ELF-1 (cell line): ENCODE measurements at places on chromosomes 16 and 17.

- DNase-seq = no peak
Measured at GRCh38 chr16:77541165-77541564, 106.3 kb upstream of the ADAMTS18 start.

DNA sequence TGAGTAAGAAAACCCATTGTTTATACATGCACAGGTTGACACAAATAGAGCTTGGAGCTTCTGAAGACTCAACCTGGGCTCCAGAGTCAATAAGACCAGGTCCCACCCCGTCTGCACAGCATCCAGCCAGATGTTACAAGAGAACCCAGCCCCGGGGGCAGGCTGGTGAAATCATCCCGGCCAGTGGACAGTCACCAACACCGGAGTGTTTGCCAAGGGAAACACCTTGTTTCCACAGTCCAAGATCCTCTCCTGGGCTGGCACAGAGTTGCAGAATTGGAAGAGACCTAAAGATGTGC, 90.3 kb downstream of the RAB11FIP4 start:
- no peak for DNase-seq

GRCh38 chr17:27858621-27859305, 34.4 kb downstream of the LYRM9 start:
- no peak for DNase-seq

GRCh38 chr16:78493573-78493972, 394.1 kb downstream of the WWOX start:
- DNase-seq = no peak

- DNase-seq = no peak
Measured at GRCh38 chr16:17590711-17591654, 120.2 kb upstream of the XYLT1 start.

DNA sequence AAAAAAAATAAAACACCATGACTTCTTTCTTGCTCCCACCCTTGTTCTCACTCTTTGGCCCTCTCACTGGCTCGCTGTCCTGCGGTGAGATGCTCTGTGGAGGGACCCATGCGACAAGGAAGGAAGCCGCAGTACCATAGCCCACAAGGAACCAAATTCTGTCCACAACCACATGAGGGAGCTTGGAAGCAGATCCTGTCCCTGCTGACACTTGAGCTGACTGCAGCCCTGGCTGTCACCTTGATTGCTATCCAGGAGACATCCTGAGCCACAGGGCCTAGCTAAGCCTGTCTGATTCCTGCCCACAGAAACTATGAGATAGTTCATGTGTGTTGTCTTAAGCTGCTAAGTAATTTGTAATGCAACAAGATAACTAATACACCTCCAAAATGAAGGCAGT, 4.8 kb upstream of the MT2A start:
- DNase-seq = peak; percentile 71

- DNase-seq = peak; percentile 73
Measured at GRCh38 chr17:81500047-81500446, 12.6 kb downstream of the ACTG1 start.

GRCh38 chr16:82882982-82883835, 256.4 kb downstream of the CDH13 start:
- DNase-seq = no peak

DNA sequence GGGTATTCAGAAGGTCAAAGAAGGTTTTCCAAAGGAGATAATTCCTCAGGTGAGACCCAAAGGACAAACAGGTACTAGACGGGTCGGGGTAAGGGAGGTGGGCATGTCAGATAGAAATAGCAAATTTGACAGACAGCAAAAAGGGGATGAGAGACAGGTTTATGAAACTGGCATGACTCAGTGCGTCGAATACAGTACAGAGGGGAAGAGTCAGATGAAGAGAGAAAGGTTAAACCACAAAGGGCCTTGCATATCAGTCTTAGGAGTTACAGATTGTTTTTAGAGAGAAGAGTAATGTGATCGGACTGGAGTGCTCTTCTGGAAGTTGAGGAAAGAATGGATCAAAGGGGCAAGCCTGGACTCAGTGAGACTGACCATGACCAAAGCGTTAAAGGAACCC, 88.4 kb downstream of the ZZEF1 start:
- DNase-seq = no peak

GRCh38 chr17:19012171-19013080, 7.9 kb upstream of the FAM83G start:
- no peak for DNase-seq

DNA sequence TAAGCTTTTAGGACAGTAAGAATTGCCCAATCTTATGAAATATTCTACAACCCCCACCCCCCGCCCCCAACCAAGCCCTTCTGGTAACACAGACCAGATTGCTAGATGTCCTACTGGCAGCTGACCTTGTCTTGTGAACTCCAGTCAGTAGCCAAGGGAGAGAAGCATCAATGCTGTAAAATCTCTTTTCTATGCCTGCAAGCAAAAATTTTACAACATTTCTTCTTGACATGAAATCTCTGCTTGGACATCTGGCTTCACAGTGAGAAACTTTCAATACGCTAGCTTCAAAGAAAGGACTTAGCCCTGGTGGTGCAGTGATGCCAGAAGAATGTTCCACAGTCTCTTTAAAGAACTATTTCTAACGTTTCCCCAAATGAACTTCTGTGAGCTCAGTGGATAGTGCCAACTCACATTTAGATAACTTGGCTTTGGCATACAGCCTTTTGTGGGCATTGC, 169.3 kb upstream of the AXIN2 start:
- no peak for DNase-seq

DNA sequence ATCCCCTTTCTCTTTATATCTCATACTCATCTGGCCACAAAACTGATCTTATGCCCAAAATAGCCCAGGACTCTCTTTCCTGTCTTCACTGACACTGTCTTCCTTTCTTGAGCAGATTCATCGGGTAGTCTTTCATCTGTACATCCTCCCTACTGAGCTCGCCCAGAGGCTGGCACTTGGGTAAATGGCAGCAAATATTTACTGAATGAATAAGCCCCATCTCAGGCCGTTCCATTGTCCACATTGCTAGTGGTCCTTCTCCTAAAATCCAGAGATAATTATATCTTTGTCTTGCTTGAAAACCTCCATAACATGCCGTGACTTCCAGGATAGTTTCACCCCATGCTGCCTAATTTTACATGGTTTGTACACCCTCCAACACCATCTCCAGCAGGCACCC, 158.1 kb upstream of the SDK2 start:
- DNase-seq = no peak

DNA sequence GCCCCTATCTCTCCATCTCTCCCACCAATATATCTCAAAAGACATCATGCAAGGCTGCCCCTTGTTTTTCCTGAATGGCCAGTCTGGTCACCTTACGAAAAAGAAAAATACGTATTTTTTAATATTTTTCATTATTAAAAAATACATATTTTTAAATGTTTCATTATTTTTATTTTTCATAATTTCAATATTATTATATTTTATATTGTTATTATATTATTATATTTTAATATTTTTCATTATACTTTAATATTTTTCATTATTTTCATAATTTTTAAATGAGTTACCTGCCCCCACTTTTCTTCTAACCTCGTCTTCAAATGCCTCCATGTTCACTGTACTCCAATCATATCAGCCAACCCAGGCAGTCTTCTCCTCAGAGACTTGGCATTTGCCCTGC, 116.0 kb upstream of the ERCC4 start:
- DNase-seq = no peak

GRCh38 chr16:2473999-2474876, 689 bp upstream of the TBC1D24 start:
- DNase-seq = peak; percentile 44

DNA sequence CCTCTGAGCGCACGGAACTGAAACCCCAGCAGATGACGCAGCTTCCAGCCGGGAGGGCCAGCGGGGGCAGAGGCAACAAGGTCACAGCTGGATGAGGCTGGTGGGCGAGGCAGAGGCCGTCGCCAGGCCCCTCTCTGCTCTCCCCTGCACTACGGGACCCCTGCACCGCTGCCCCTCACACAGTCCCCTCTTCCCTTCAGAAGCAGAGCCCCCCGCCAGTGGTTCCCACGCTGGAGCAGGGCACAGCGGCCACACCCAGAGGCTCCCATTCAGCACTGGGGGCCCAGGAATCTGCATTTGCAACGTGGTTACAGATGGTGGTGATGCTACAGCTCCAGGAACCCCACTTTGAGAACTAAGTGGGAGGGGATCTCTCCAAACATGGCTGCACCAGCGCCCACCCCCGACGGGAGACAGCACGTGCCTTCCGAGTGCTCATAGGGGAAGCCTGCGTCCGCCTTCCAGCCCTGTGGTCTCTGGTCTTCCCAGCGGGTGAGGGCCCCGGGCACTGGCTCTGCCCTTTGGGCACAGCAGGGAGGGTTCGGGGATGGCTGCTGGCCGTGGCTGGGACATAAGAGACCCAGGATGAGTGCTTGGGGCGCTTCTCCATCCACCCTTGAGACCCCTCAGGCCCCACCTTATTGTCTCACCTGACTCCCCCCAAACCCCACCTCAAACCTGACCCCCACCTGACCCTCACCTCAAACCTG, 4.7 kb upstream of the RAB40B start:
- DNase-seq = no peak

- no peak for DNase-seq
Measured at GRCh38 chr17:2107050-2107449, 52.1 kb downstream of the HIC1 start.

DNA sequence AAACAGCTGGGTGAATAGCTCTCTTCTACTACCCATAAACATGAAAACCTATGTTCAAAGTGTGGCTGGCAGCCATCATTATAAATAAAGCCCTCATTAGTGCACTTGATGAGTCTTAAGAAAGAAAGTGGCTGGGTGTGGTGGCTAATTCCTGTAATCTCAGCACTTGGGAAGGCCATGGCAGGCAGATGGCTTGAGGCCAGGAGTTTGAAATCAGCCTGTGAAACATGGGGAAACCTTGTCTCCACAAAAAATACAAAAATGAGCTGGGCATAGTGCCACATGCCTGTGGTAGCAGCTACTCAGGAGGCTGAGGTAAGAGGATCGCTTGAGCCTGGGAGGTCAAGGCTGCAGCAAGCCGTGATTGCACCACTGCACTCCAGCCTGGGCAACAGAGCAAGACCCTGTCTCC, 28.3 kb upstream of the APPBP2 start:
- DNase-seq = no peak

- DNase-seq = peak; percentile 71
Measured at GRCh38 chr17:8997994-8998628, 23.2 kb upstream of the NTN1 start.

DNA sequence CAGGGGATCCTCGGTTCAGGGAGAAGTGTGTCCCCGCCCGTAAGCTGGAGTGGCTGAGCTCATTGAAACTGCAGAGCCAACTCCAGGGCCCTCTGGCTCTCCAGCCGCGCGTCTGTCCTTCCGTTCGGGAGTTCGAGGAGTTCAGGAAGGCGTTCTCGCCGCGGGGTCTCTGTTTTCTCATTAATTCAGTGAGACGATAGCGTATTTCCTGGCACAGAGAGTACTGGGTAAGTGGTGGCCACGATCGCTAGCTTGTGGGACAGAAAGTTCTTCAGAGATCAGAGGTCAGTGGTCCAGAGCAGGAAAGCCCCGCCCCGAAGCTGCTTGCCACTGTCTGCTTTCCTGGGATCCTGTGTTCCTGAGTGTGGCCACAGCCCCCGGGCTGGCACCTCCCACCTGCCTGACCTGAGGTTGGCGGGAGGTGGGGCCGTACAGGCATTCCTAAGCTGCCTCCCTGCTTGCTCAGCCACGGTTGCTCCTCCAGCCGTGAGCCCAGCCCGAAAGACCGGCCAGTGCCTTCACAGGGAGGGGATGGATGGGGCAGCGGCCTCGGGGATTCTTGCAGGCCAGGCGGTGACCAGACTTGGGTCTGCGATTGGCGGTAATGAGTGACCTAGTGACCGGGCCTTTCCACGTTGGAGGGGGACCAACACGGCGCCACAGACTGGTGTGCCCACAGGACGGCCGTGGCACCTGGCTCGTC, 8.9 kb downstream of the BAIAP2 start:
- DNase-seq = peak; percentile 97

- DNase-seq = peak; percentile 50
Measured at GRCh38 chr17:17737961-17738894, 57.0 kb downstream of the RAI1 start.

- DNase-seq = no peak
Measured at GRCh38 chr16:6892966-6893365, 439.7 kb upstream of the RBFOX1 start.

GRCh38 chr16:78137782-78138616, 38.5 kb downstream of the WWOX start:
- DNase-seq = no peak

- peak; percentile 77 for DNase-seq
Measured at GRCh38 chr16:1042866-1043265, 29.7 kb upstream of the SSTR5 start.

- DNase-seq = no peak
Measured at GRCh38 chr17:38425031-38425430, 3.2 kb upstream of the ARHGAP23 start.

DNA sequence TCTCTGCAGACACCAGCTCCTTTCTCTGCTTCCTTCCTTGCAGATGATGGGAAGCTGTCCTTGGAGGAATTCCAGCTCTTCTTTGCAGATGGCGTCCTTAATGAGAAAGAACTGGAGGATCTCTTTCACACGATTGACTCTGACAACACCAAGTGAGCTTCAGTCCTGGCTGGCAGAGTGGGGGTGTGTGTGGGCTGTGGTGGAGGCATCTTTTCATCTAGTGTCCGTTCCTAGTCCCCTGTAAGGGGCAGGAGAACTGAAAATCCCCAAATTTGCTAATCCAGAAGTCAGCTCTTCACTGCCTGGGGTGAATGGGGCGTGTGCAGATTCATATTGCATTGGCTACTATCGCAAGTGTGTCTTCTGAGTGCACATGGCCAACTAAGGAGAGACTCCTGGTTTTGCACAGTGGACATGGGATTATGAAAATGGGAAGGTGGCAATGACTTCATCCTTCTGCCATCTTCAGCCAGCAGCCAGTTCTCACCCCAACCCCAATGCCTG, 10.4 kb downstream of the NECAB2 start:
- no peak for DNase-seq

GRCh38 chr17:16415031-16415924, at the start of gene TRPV2:
TRPV2 (plus strand) TSS chr17:16415571; CDS start chr17:16417669, 2,098 bp downstream.
- DNase-seq = peak; percentile 53

DNA sequence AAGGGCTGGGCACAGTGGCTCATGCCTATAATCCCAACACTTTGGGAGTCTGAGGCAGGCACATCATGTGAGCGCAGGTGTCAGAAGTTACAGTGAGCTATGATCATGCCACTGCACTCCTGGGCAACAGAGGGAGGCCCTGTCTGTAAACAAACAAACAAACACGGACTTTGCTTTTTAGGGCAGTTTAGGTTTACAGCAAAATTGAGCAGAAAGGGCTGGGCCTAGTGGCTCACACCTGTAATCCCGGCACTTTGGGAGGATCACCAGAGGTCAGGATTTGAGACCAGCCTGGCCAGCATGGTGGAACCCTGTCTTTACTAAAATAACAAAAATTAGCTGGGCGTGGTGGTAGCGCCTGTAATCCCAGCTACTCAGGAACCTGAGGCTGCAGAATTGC, 3.3 kb upstream of the CARHSP1 start:
- DNase-seq = no peak

DNA sequence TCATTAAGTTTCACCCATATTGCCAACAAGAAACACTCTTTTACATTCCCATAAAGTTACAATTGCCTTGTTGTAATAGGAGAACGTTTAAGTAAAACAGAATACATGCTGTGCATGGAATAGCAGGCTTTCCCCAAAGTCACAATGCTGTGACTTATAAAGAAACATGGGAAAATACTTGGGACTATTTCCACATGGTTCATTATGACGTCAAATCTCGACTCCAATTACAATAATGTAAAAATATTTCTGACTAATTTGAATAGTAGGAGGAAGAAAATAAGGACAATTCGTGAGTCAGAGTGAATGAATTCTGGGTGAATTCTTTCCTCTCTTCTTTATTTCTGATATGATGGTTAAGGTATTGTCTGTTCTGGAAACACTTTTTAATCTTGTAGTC, 52.8 kb downstream of the CDH11 start:
- DNase-seq = no peak
